Anterior cingulate cortex (tissue), 58 donors: ENCODE measurements at places on chromosomes 1 and 21.

GRCh38 chr1:84855691-84856630 lies 37.0 kb downstream of the LPAR3 start:
- peak; percentile 6 for DNase-seq

- no peak for DNase-seq
Observed at GRCh38 chr1:106554294-106554693, 502.2 kb upstream of the PRMT6 start.

DNA sequence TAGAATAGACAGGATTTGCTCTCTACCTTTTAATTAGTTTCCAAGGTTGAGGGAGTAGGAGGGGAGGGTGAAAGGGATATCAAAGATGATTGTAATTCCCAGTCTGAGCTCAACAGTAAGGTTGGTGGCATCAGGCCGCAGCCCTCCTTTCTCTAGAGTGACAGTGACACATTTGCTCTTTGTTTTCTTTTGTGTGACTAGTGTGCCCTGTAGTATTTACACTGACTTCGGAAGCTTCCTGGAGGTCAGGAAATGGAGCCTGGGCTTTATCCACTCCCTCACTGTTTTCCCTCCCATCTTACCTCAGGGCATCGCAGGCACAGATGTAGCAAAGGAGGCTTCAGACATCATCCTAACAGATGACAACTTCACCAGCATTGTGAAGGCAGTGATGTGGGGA lies 44.7 kb upstream of the LAX1 start:
- no peak for DNase-seq

GRCh38 chr1:30562559-30562958 lies 160.8 kb downstream of the MATN1 start:
- DNase-seq, result no peak

DNA sequence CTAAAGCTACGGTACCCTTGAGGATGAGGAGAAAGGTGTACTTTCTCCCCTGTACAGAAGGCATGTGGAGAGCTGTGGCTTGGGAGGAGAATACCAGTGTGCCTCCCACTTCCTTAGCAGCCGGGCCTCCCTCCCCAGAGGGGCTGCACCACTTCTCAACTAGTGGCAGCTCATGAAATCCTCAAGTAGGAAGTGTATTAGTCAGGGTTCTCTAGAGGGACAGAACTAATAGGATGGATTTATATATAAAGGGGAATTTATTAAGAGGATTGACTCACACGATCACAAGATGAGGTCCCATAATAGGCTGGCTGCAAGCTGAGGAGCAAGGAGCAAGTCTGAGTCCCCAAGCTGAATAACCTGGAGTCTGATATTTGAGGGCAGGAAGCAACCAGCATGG lies 53.1 kb upstream of the PPP2R5A start:
- no peak for DNase-seq

- DNase-seq, result peak; percentile 23
Observed at GRCh38 chr21:33071770-33072306, 1.9 kb downstream of the OLIG1 start.
